Aorta (tissue), 5 donors: ENCODE measurements at places on chromosomes 4 and X.
A peak's percentile ranks its signal among the peaks of the same experiment; 100 is the strongest.

GRCh38 chrX:53281321-53281822 lies at the start of gene IQSEC2:
Gene IQSEC2 (minus strand): TSS chrX:53281584.
- no peaks in the 10 kb centered on the region for H3K4me1 ChIP-seq
- peak within 1 kb of the TSS; percentile 52 for H3K4me3 ChIP-seq
- DNase-seq, result peak; percentile 92
- H3K36me3 ChIP-seq, result no peaks in the 10 kb centered on the region

GRCh38 chr4:13559413-13559812 lies 15.1 kb upstream of the NKX3-2 start:
- H3K27ac ChIP-seq, result no peak overlapping the region
- no peaks in the 10 kb centered on the region for H3K27me3 ChIP-seq
- no peaks in the 10 kb centered on the region for H3K36me3 ChIP-seq

DNA sequence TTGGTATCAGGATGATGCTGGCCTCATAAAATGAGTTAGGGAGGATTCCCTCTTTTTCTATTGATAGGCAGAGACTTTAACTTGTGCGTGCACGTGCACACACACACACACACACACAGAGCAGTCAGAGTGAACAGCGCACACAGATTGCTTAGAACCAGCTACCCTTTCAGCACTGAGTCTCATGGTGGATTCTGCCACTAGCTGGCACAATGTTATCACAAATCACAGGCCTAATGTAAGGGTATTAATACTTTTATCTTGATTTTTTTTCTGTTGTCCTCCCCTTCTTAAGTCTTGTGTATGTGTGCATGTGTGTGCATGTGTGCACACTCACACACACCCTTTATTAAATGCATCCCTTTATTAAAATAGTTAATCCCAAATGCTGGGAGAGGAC lies 53.2 kb downstream of the HADH start:
- no peak for DNase-seq
- no peak overlapping the region for H3K27ac ChIP-seq
- H3K4me1 ChIP-seq, result peaks cover 3% of the 10 kb centered on the region
- no peaks in the 10 kb centered on the region for H3K36me3 ChIP-seq

GRCh38 chrX:139052461-139052860 lies 340.9 kb upstream of the FGF13 start:
- H3K4me3 ChIP-seq, result no peak overlapping the region
- no peaks in the 10 kb centered on the region for H3K36me3 ChIP-seq
- H3K27ac ChIP-seq, result no peak overlapping the region
- H3K27me3 ChIP-seq, result no peaks in the 10 kb centered on the region

GRCh38 chr4:1170156-1170975 lies 2.0 kb downstream of the SPON2 start:
- no peak for DNase-seq
- no peaks in the 10 kb centered on the region for H3K36me3 ChIP-seq
- no peaks in the 10 kb centered on the region for H3K27me3 ChIP-seq
- no peak overlapping the region for H3K27ac ChIP-seq
- H3K4me3 ChIP-seq, result no peak overlapping the region
